Islet precursor cell (in vitro differentiated cells): ENCODE measurements at places on chromosomes 2 and 18.

GRCh38 chr2:224046752-224047151, 7.7 kb upstream of the SERPINE2 start:
- DNase-seq: peak; percentile 6

DNA sequence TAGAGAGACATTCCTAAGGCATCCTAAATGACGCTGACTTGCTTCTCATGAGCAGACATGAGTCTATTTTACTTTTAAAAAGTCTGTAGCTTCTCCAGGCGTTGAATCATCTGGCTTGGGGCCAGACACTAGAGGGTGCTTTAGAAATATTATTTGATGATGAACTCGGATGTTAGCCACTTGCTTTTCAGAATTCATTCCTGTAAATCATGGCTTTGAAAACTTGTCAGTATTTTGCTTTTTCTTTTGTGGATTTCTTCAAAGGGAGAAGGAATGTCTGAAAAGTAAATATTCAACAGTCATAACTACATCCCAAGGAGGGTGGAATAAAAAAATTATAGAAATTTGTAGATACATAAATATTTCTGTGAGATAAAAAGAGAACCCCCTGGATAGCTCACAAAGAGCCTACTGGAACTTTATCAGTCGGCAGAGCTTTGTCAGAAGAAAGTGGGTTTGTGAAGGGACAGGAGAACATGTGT, 370.8 kb downstream of the OSR1 start:
- no peak for DNase-seq

DNA sequence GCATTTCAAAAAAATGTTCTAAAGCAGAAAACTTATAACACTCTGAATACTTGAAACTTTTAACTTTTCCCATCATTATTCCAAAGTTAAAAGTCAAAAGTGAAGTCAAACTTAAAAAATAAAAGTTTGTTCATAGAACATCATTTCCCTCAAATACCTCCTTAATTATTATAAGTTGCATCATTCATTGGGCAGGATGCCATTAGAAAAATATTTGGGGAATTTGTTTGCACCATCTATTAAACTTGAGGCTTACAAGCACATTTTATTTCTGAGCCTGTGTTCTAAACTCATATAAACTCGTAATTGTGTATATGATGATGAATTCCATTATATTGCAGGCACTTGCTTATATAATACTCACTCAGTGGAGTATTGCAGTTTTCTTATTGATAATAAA, 588.0 kb upstream of the NRXN1 start:
- no peak for DNase-seq

GRCh38 chr2:170332676-170333402, 154.9 kb downstream of the MYO3B start:
- no peak for DNase-seq

DNA sequence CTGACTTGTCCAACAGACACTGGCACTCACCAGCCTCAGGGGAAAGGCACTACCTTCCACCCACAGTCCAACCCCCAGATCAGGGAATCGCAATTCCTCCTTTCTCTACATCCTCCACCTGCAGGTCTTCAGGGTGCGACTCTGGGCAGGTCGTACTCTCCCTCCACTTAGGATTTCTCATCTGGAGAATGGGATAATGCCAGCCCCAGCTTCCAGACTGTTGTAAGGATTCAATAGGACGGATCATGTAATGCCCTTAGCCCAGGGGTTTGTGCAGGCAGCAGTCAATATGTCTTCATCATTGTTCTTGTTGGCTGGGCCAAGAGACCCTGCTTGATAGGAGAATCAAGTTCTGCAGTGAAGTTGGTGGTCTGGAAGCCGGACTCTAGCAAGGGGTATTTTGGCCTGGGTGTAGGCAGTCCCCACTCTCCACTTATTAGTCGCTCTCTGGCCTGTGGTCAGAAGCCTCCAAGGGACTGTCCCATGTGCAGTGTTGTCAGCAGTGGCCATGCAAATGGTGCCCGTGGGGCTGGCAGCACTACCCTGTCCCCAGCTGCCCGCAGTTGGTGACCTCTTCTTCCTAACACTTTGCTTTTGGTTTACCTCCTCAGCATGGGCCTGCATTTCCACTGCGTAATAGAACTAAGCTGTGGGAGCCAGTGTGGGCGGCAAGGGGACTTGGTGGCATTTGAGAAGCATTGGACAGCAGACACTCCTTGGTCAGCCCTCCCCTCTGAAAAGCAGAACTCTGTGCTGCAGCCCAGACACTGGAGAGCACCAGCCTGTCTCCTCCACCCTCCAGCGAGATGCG, 172.4 kb upstream of the HS6ST1 start:
- peak; percentile 44 for DNase-seq

GRCh38 chr2:65027616-65028244, 28.5 kb upstream of the CEP68 start:
- DNase-seq: no peak

DNA sequence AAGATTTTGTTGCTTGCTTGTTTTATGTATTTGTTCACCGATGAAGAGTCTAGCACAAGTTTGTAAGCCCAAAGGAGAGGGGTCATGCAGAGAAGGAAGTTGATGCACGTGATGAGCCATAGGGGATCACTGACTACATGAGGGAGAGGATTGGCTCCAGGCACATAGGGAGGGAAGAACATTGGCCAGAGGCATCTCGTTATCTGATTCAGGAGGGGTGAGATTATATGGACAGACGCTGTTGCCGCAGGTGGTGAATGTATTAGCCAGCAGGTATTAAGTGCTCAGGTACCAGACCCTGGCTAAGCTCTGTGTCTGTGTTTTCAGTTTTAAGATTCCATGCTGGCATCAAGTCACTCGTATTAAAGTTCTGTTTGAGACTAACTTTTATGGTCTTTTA, 91.8 kb upstream of the CHST9 start:
- no peak for DNase-seq

DNA sequence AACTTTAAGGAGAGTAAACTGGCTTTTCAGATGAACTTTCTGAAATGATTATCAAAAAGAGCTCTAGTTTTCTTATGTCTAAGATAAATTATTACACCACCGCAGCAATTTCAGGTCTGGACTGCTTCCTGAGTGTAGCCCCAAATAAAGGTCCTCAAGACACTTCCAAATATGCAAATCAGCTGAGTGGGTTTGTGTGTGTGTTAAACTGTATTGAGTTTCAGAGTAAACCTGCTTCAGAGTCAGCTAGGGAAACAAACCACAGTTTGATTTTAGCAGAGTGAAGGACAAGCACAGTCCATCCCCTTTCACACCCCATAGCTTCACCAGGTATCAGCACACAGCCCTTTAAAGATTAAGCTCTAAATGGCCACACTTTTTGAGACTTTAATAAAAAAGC, 168.7 kb downstream of the NRXN1 start:
- DNase-seq: no peak

- DNase-seq: peak; percentile 68
Observed at GRCh38 chr2:69012310-69013141, 453 bp upstream of the ANTXR1 start.
